ENCODE measurements at places on chromosomes 3 and 15.

GRCh38 chr15:48555241-48555881 is 90.1 kb downstream of the FBN1 start:
- DNase-seq: no peak

- no peak for DNase-seq
Measured at GRCh38 chr3:141764045-141764444, 837 bp downstream of the GRK7 start.

DNA sequence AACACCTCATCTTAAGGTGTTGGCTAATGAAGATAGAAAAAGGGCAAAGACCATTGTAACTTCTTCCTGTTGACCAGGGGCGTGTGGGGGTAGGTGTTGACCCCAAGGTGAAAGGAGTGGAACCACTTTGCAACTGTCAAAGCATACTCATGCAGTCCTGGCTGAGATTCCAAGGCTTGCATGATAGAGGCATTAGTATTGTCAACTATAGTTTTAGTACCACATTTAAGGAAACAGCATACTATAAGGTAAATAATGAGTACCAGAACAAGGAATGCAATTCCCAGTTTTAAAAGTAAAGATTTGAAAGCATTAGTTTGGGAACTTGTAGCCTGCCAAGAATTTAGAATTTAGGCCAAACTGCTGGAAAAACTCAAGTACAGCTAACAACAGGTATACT is 27.8 kb upstream of the ADGRG7 start:
- no peak for DNase-seq

GRCh38 chr15:68205558-68205944 is 419 bp upstream of the CALML4 start:
- no peak for DNase-seq

DNA sequence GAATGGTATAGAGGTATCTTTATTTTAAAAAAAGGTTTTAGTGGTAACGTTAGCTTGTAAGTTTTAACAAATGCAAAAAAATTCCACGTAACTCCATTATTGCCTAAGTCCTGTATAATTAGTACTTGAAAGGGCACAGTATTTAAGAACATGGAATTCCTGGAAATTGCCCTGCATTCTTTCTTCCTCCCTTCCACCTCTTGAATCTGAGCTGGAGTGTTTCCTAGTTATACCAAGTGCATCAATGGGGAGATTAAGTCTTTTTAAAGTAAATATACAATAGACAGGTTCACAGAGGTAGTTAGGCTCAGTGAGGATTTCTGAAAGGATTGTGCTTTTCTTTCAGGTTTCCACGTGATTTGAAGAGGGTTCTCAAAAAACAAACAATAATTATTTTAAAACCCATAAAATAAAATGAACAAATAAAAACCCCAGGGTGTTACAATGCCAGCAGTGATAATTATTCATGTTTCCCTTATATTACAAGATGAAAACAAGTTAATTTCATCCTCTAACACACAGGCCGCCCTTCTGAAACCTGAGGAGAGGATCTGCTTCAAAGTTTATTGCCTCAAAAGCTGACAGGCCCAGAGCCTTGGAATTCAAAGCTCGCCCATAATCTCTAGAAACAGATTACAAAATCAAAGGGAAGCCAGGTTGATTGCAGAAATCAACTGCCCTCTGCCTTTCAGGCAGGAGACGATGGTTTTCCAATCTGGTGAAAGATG is 128.8 kb upstream of the LMOD3 start:
- DNase-seq: no peak
